NCI-H1436 (cell line): ENCODE measurements at places on chromosomes 4 and X.

GRCh38 chr4:120736312-120736711 is 186.2 kb downstream of the PRDM5 start:
- DNase-seq, result no peak

DNA sequence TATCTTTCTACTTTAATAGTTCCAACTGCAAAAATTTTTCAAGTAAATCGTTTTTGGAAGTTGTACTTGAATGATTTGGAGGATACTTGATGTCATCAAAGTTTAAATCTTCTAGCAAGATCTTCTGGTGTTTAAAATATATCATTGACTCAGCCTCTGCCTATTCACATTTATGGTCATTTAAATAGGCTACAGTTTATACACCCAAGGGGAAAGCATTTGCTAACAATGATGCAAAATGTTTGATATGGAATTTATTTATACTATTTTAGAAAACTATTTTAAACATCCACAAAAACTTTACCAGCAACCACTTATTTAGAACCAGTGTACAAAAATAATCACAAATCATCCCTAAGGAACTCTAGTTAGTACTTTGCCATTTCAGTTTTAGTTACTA is 123.3 kb upstream of the STIM2 start:
- no peak for DNase-seq

DNA sequence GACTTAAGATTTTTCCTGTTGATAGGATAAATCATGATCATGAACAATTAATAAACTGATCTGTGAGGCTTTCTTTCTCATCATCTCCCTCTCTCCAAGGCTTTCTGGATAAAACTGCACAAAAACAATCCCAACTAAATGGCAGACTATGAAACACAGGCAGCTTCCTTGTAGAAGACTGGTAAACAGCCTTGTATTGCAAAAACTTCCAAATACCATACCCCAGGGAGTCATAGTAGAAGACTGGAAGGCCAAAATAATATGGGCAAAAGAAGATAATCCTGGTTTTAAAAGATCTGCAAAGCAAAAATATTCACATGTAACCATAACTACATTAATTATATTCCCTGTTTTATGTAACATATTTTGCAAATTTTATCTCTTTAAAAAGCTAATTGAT is 113.0 kb downstream of the ANAPC10 start:
- DNase-seq, result no peak

DNA sequence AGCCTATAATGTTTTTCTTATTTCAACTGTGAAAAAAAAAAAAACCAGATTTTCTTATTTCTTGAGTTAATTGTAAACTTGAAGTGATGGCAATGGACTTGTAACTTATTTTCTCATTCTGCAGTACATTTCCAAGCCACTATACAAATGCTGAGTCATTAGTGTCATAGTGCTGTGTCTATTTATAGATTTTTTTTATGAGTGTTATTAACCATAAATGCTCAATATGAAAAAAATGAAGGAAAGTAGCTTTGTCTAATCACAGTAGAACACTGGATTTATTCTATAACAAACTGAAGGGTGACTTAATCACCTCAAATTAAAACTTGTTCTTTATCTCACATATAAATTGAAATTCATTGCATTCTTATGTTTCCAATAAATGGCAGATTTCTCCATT is 718.6 kb downstream of the CCSER1 start:
- no peak for DNase-seq

DNA sequence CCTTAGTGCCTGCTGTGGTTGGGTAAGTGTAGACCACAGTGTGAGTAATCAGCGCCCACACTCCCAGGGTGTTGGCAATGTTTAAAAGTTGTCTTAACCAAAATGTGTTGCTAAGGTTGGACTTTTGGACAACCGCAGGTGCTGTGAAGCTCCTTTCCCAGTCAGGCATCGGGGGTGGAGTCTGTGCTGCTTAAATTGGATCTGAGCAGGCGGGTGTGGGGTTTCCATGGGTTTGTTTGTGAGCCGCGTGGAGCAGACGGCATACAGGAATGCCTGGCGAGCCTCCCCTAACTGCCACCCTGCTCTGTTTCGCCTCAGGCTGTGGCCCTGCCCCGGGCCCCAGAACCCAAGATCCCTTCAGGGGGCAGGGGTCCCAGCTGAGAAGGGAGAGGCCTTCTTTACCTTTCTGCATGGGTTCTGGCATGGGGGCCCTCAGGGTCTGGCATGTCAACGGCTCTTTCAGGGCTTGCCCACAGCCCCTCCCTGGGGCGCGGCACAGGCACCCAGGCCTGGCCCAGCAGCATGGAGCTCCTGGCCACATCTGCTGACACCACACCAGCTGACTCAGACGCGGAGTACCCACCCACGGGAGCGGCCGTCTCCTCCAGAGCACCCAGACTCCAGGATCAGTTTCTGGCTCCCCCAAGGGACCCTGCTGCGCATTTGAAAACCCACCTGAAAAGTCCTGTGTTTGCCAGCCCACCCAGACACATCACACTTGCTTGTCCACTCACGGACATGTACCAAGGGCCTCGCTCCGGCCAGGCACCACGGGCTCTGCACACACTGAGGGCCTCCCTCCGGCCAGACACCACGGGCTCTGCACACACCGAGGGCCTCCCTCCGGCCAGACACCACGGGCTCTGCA is 5.1 kb upstream of the SPON2 start:
- no peak for DNase-seq

- DNase-seq, result no peak
Observed at GRCh38 chr4:128649575-128650205, 159.8 kb upstream of the JADE1 start.

- DNase-seq, result peak; percentile 71
Observed at GRCh38 chrX:49053223-49054072, 5.4 kb upstream of the CCDC120 start.

DNA sequence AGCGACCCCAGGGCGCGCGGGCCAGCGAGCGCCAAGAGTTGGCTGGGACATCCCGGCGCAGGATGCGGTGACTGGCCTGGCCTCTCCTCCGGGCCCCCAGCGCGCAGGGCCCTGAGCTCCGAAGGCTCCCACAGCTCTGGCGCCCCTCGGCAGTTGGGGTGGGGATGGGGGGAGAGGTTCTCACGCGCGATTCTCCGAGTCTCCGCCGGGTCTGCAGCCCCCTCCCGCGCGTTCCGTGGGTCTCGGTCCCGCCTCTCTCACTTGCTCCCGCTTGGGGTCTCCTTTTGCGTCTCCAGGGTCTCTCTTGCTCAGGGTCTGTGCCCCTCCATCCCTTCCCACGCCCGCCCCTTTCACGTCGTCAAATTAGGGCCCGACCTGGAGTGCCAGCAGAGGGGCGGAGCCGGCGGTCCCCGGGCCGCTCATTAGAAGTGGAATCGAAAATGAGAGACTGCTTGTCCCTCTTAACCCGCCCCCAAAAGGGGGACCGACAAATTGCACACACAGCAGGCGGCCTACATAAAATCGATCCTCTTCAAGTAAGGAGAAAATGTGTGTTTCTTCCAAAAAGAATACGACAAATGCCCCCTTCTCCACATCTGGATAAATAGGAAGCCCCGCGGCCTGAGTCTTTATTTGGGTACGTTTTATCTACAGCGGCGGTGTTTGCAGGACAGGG is 877 bp upstream of the NKX1-1 start:
- no peak for DNase-seq

DNA sequence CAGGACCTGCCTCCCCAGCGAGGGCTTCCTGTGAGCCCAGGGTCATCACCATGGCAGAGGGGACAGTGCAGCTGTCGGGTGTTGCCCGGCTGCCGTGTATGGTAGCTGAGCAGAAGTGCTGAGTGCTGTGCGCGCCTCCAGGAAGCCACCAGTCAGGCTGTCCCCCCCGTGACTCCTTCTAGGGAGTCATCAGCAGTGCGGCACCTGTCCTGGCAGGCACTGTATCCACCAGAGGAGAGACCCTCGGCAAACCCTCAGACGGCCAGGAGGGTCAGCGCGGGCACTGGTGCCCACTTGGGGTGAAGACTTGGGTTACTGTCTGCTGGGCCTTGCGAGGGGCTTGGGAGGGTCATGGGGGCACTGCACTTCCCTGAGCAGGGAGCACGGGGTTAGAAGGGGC is 8.4 kb downstream of the UVSSA start:
- no peak for DNase-seq

- DNase-seq, result no peak
Observed at GRCh38 chr4:52990706-52991105, 128.6 kb downstream of the RASL11B start.

GRCh38 chrX:17025621-17026302 is 79.3 kb downstream of the REPS2 start:
- no peak for DNase-seq

GRCh38 chrX:137033774-137034507 is at the start of gene GPR101:
Gene GPR101 (minus strand): TSS chrX:137033995. CDS start chrX:137031674, 2,321 bp downstream.
- no peak for DNase-seq

DNA sequence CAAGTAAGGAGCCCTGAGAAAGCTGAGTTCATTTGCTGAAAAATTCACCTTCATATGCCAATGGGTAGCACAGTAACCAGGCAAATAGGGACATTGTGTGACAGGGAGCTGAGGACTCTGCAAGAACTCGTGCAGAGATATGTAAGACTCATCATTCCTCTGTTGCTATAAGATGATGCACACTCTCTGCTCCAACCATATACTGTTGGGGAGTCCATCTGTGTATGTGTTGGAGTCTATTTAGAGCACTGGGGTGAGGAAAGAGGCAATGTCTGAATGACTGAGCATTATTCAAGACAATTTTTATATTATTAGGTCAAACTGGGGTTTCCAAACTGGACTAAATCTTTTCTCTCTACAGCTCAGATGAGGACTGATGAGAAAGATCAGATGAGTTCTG is 100.4 kb downstream of the QRFPR start:
- no peak for DNase-seq

DNA sequence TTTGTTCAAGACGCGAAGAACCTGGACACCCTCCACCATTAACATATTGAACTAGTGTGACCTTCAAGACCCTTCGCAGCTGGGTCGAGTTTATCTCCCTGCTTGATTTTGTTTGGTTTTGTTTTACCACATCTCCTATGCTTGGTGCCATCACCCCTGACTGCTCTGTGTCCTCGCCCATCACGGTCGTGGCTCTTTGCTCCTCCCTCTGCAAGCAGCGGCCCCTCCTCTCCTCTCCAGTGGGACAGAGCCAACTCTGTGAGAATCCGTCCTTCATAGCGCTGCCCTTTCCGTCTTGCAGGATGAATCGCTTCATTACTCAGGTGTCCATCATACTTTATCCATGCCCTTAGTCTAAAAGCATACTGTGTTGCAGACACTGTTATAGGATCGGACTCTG is 9.1 kb upstream of the FAM149A start:
- no peak for DNase-seq

GRCh38 chr4:8364141-8364540 is 76.4 kb downstream of the ACOX3 start:
- DNase-seq, result no peak
